ENCODE measurements at places on chromosomes 2 and 18.

DNA sequence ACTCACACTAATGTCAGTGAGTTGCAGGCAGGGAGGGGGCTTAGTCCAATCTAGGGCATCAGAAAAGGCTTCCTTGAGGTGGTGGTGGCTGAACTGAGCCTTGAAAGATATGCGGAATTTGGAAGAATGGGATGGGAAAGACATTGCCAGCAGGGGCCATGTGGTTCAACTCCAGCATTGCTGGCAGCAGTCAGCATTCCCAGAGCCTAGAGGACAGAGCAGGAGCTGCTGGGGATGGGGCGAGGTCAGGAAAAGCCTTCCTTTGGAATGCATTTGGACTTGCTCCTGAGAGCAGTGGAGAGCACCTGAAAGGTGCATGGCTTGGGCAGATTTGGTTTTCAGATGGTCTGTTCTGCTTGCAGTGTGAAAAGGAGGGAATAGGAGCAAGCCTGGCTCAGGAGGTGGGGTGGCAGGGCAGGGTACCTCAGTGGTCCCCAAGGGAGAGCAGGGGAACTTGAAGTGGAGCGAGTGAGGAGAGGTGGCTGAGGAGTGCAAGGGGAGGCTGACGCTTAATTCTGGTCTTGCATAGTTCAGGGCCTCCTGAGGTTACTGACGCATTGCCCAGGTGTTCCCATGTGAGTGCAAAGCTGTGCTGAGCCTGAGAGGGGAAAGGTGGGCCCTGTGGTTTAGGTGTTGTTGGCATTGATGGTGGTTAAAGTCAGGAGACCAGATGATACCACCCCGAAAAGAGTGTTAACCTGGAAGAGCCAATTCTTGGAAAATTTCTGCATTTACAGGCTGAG is 112.1 kb upstream of the MGAT5 start:
- no peak for DNase-seq

GRCh38 chr2:168243061-168243460 is 4.3 kb downstream of the STK39 start:
- no peak for DNase-seq

GRCh38 chr2:195666113-195666712 is 9.2 kb downstream of the SLC39A10 start:
- no peak for DNase-seq

DNA sequence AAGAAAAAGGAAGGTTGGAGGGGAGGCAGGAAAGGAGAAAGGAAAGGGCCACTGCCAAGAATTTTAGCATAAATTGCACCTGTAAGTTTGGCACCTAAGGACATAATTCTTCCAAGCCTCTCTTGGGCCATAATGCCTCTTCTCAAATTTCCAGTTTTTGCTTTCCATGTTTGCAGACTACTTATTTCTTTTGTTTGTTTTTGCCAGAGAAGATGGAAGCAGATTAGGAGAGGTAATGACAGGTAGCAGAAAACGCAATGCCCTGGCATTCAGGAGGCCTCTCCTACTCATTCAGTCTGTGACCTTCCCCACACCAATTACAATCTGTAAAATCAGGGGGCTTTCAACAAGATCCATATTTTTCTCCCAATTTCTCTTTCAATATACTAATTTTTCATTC is 56.8 kb downstream of the MRPL33 start:
- no peak for DNase-seq

- DNase-seq = no peak
Measured at GRCh38 chr2:128091726-128092080, 703 bp downstream of the UGGT1 start.

DNA sequence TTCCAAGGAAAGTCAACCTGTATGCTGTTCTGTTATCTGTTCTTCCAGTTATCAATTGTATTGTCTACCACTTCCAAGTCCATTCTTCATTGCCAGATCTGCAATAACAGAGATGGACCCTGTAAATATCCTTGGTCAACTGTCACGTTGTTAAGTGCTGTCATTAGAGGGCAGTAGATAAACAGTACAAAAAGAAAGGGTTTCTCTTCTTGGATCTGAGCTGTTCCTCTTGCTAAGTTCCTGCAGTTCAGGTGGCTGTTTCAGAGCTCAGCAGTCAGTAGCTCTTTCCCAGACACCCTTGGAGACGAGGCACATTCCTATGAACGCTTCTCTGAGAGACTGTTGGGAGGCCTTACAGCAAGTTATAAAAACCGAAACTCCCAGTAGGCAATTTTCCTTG is 957.1 kb upstream of the CHAC2 start:
- no peak for DNase-seq

GRCh38 chr2:239715606-239716005 is 309.5 kb downstream of the NDUFA10 start:
- no peak for DNase-seq

- no peak for DNase-seq
Measured at GRCh38 chr18:6211174-6211504, 203.6 kb downstream of the L3MBTL4 start.

- no peak for DNase-seq
Measured at GRCh38 chr18:12659904-12660605, 2.1 kb upstream of the SPIRE1 start.

GRCh38 chr2:959457-959856 is 8.8 kb downstream of the SNTG2 start:
- DNase-seq = no peak

- no peak for DNase-seq
Measured at GRCh38 chr2:138831154-138831553, 51.0 kb upstream of the NXPH2 start.

DNA sequence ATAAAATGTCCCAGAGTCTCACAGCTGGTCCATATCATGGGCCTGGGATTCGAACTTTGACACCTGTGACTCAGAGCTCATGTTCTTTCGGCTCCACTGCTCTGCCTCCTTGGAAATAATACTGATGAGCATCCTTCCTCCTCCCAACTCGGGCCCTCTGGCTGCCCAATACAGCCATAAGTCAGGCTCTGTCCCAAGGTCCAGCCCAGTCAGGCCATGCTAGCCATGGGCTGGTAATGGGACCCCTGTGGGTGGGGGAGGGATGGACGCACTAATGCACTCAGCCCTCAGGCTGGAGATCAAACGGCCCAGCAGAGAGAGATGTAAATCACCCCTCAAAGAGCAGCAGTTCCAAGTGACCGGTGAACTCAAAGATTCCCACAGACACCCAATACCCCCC is 61.1 kb downstream of the DDX1 start:
- no peak for DNase-seq

GRCh38 chr2:209413311-209414014 is 10.4 kb upstream of the MAP2 start:
- no peak for DNase-seq

DNA sequence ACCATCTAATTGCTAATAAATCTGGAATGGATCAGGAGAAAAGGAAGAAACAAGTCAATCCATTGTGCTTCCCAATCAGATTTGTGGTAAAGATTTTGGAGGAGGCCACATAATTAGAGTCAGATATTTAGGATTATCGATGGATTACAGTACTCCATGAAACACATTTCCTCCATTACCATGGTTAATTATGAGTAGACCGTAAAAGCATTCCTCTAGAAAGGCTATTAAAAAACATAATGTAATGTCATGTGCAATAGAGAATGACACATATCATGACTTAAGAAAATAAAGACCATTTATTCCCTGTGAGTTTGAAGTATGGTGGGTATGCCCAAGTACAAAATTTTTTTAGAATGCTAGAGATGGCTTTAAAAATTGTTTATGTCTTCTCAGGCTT is 96.1 kb downstream of the ITGA4 start:
- no peak for DNase-seq

- DNase-seq = no peak
Measured at GRCh38 chr2:193929131-193929530, 1727.9 kb upstream of the SLC39A10 start.

DNA sequence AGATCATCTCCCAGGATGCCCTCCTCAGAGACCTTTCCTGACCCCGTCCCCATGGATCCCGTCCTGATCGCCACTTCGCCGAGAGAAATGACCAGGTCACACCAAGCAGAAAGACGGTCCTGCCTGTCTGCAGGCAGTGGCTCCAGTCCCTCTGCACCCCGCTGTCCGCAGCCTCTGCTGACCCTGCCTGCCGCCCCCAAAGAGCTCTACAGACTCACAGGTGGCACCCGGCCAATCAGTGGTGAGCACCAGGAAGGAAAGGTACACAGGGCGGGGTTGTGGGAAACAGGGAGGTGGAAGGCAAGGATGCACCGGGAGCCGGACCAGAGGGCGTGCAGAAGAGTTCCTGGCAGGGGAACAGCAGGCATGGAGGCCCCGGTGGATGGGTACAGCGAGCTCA is 94.8 kb downstream of the NDUFA10 start:
- DNase-seq = no peak

DNA sequence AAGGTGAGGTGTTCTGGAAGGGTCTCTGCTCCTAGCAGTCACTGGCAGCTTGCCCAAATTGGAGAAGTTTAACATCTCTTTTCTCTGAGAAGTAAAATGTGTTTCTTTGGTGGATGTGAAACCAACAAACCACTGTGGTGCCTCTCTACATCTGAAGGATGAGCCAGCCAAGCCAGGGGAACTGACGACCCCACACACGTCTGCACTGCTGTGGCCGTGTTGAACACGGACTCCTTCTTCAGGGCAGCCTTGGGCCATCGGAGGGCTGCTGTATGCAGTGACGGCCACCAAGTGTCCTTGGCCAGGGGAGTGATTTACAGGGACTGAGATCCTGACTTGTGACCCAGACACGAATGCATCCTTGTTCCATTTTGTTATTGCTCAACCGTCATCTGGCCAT is 207.8 kb downstream of the ACKR3 start:
- DNase-seq = no peak

DNA sequence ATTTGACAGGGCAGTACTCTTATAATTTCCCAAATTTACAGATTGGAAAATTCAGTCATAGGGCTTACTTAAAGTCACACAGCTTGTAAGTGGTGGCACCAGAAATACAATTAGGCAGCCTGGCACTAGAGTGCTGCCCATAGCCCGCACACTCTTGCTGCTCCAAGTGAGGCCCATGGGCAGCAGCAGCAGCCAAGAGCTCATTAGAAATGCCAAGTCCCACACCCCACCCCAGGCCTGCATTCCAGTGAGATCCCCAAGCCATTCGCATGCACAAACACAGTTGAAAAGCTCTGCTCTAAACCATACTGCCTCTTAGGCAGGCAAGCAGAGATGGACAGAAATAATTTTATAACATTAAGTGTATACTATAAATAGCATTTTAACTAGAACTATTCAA is 379.3 kb upstream of the PKDCC start:
- no peak for DNase-seq

DNA sequence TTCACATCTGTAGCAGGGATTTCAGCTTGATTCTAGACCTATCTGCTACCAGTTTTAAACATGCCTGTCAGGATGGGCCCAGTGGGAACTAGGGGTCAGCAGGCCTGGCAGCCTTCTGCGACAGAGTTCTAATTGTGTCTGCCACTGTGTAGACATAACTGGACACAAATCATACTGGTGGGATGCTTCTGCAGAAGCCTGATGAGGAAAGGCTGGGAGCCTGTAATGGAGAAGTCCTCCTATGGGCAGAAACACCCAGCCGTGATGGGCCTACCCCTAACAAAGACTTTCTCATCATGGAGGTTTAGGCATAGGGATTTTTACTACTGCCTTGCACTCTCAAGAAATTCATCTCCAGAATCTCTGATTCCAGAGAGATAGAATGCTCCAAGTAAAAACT is 166.9 kb downstream of the PDE11A start:
- DNase-seq = no peak

DNA sequence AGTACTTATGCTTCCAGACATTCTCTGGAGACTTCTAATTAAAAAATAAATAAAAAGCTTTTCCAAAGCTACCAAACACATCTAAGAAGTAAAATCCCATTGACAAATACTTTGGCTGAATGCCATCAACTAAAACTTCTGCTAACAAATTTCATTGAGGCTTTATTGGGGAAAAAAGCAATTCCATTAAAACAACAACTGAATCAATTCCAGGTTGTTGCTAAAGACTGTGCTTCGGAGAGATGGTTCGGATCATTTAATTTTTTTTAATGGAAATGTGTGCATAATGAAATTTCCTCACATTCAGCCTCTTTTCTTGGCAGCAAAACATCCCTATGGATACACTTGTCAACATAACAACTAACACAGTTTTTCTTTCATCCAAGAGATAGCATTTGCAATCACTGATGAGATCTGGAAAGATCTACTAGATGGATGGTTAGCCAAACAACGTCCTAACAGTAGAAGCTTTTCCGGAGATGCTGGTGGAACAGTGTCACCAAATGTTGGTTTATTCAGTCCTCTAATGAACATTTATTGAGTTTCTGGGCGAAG is 446.1 kb upstream of the FAM98A start:
- DNase-seq = no peak

DNA sequence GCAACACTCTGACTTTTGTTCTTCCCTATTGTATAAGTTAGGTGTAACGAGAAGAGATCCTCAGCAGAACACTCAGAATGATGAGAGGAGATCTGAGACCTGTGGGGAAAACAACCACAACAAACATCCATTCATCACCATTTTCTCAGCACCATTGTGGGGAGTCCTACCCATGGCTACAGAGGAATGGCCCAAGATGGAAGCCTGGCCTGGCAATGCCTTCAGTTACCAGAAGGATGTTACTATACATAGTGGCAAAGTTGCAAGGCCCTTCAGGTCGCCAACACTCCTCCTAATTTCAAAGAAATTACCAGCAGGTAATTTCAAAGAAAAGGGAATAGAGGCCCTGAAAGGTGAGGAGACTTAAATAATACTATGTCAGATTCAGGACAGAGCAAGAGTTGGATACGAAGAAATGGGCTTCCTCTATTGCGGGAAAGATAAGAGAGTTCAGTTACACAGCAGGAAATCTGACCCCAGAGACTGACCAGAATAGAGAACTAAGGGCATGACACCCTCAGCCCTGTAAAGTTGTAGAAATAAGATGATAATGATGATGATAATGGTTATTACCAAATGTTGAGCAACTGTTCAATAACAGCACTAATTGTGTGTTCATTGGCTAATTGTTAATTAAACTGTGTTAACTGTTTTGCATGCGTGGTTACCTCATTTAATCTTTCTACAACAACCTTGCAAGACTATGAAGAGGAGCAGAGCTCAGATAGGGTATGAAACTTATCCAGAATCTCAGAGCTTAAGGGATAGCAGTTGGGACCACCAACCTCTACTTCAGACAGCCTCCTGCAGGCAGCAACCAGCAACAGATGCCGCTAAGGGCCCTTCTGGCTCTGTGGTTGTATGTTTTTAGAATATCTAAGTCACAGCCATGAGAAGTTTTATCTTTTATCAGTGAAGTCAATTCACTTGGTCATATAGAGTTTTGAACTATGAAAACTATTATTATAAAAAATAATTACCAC is 37.5 kb downstream of the DHRS9 start:
- DNase-seq = no peak

GRCh38 chr18:79242246-79242645 is 153.5 kb upstream of the NFATC1 start:
- DNase-seq = no peak

- no peak for DNase-seq
Measured at GRCh38 chr2:171595456-171595855, 73.2 kb downstream of the CYBRD1 start.

Measured in anterior cingulate cortex (tissue), 58 donors.